Panc1 (cell line): ENCODE measurements at places on chromosomes 1 and 21.

DNA sequence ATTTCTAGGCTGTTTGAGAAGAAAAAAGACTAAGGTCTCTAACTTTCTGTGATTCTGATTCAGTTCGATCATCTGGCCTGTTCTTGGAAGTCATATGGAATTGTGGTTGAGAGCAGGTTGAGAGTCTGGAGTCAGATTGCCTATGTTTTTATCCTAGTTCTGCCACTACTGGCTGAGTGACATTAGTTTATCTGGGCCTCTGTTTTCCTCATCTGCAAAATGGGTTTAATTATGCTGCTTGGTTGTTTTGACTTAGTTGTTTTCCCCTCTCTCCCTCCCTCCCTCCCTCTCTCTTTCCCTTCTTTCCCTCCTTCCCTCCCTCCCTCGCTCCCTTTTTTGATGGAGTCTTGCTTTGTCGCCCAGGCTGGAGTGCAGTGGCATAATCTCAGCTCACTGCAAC lies 6.2 kb downstream of the MACF1 start:
- no peak for DNase-seq

GRCh38 chr1:208569181-208569580 lies 325.0 kb upstream of the PLXNA2 start:
- DNase-seq: no peak

GRCh38 chr1:223215026-223215425 lies 72.0 kb upstream of the TLR5 start:
- no peak for DNase-seq

DNA sequence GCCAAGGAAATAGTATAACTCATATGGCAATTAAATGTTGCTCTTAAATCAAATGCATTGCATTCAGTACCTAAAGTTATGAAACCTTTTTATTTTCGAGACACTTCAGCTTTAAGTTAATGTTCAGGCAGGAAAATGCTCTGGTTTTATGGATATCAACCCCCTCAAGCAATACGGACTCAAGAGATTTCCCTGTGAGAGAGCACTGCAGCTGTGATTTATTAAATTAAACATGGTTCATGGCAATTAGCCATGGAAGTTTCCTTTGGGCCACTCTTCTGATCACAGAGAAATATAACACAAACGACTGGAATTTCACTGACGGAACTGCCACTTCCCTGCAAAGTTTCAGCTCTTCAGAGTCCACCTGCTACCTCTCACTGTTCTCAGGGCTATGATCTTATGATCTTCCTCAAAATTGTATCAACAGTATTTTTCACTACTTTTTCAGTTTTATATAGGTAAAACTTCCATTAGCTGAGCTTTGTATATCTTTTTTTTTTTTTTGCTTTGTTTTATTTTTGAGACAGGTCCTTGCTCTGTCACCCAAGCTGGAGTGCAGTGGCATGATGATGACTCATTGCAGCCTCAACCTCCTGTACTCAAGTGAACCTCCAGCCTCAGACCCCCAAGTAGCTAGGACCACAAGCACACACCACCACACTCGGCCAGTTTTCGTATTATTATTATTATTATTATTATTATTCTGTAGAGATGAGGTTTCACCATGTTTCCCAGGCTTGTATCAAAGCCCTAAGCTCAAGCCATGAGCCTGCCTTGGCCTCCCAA lies 923.1 kb upstream of the TMPRSS15 start:
- DNase-seq: no peak

DNA sequence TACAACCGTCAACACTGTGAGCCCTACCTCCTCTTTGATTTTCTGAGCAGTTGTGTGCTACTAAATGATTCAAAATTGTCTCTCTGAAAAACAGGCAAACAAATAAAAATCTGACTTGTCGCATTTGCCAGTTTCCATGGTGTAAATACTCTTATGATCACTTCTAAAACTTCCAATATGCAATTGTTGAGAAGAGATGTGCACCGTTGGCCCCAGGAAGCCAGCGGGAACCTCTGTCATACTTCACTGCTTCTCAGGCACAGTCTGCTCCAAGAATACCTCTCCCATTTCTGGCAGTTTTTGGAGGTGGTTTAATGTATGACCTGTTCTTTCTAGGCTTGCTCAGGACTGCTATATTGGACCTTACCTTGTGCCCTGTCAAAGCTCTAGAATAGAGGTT lies 196.0 kb upstream of the NCAM2 start:
- DNase-seq: no peak

DNA sequence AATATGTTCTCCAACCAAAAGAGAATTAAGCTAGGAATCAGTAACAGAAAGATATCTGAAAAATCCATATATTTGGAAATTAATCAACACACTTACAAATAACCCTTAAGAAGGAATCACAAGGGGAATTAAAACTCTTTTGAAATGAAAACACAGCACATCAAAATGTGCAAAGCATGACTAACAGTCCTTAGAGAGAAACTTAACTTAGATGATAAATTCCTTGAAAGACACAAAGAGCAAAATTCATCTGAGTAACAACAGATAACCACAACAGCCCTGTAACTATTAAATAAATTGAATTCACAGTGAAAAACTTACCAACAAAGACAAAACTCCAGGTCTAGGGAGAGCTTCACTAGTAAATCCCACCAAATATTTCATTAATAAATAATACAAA lies 283.8 kb downstream of the SDCCAG8 start:
- DNase-seq: no peak

DNA sequence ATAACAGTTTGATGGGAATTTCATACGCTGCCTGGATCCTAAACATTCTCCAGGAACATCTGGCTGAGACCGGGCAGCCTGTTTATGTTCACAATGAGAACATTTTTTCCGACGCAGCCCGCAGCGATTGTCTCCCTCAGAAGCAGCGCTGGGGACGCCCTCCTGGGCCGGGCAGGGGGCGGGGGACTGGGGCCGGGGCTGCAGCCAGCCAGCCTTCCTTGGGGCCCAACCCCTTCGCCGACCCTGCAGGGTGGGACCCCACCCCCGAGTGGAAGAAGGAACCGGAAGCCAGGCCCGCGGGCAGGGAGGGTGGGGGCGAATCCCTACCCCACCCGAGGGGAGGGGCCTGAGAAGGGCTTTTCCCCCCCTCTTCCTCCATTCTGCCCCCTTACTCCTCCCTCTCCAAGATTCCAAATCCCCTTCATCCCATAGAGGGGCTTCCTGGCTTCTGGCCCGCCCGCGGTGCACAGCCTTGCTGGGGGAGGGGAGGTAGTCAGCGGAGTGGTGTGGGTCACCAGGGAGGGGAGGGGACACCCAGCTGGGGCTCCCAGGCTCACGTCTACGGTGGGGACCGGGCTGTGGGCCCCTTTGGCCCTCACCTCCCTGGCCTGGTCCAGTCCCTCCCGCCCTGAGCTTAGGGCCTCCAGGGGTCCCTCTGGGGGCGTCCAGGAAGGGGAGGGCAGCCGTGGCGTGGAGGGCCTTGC lies 60.6 kb downstream of the WNT9A start:
- no peak for DNase-seq

- DNase-seq: no peak
Measured at GRCh38 chr1:18629659-18630510, 761 bp upstream of the PAX7 start.

DNA sequence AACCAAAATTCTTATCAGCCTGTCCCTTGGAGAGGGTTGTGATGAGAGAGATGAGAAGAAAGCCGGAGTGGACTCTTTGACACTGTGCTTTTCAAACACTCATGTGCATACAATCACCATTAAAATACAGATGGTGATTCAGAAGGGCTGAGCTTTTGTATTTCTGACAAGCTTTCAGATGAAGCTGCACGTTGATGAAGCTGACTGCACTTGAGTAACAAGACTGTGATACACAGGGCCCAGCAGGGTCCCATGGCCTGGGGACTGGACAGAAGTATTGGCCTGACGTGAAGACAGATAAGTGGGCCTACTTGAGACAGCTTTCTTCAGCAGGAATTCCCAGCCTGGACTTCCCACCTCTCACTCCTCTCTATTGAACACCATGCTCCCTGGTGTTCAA lies 258.2 kb downstream of the CHRM3 start:
- DNase-seq: no peak

- no peak for DNase-seq
Measured at GRCh38 chr1:228215663-228216116, 7.8 kb downstream of the OBSCN start.

DNA sequence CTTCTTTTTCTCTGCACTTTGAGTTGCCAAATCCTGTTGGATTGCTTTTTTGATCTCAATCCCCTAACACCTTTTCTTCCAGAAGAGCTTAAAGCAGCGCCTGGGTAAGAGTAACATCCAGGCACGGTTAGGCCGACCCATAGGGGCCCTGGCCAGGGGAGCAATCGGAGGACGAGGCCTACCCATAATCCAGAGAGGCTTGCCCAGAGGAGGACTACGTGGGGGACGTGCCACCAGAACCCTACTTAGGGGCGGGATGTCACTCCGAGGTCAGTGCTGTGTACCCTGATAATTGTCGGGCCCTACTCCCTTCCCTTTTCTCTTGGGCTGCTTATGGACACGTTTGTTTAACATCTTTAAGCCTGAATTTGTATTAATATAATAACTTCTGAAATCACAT lies 8.3 kb downstream of the CHTOP start:
- DNase-seq: no peak

DNA sequence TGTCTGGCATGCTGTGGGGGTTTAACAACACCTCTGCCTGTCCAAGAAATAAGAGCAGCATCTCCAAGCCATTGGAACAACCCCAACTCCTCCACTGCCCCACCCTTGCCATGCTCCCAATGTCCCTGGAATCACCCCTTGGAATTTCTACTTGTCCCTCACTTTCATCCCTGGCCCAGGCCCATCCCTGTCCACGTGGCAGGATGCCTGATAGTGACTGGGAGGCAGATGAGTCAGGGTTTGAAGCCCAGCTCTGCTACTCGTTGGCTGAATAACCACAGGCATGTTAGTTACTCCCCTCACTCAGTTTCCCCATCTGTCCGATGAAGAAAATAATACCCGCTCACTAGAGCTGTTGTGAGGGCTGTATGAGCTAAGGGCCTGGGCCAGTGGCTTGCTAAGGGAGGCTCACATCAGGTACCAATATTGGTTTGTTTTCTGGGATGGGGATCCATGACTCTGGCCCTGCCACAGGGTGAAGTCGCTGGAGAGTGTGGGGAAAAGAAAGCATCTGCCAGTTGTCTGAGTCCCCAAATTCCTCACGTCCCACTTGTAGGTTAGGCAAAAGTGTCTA lies 99.4 kb upstream of the TLR5 start:
- no peak for DNase-seq

GRCh38 chr1:63590166-63590560 lies 3.0 kb upstream of the PGM1 start:
- no peak for DNase-seq

GRCh38 chr1:6329396-6329795 lies 64.2 kb downstream of the ACOT7 start:
- DNase-seq: no peak

DNA sequence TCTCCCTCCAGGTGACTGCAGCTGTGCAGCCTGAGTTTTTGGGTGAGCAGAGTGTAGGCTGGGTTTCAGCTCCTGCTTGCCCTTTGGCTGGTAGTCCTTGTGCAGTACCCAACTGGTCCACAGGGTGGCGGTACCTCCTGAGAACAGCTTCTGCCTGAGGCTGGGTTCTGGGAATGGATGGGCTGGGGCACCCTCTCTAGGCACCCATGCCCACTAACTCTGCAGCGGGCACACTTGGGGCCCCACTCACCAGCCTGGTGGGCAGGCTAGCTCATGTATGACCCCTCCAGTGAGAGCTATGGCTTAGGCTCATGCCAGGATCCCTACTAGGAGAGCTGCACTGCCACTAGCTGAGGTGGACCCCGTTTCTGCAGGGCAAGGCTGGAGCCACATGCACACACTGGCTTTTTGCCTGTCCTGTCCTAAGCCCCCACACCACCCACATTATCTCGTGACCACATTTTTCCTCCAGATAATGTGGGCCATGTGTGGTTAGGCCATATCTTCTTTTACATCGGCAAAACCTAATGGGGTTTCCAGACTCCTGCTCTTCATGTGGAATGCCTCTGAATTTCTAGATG lies 15.5 kb upstream of the GSTM4 start:
- DNase-seq: peak; percentile 64
